ENCODE measurements at places on chromosomes 4 and X.

- no peak for DNase-seq
These were observed 15.9 kb upstream of the NOCT start for GRCh38 chr4:138999666-139000065.

GRCh38 chr4:81204571-81204970, 10.5 kb downstream of the PRKG2 start:
- DNase-seq: no peak

GRCh38 chr4:15042529-15043167, 40.4 kb downstream of the CPEB2 start:
- DNase-seq: no peak

- DNase-seq: peak; percentile 38
These were observed 67.0 kb downstream of the SEL1L3 start for GRCh38 chr4:25795566-25796454.

DNA sequence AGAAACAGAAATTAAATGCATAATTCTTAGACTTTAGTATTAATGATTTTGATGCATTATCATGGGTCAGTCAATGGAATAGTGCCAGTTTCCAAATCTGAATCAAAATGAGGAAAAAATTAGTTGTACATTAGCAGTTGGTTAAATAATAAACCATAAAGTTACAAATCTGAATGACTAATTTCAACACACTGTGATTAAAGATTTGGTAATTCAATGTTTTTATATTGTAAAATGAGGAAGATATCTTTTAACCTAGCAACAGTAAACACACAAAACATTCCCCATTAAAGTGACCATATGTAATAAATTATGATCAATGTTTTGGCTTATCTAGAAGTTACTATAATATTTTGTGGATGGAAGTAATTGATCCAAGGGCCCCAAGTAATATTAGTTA, 1.6 kb downstream of the FBXO8 start:
- no peak for DNase-seq

DNA sequence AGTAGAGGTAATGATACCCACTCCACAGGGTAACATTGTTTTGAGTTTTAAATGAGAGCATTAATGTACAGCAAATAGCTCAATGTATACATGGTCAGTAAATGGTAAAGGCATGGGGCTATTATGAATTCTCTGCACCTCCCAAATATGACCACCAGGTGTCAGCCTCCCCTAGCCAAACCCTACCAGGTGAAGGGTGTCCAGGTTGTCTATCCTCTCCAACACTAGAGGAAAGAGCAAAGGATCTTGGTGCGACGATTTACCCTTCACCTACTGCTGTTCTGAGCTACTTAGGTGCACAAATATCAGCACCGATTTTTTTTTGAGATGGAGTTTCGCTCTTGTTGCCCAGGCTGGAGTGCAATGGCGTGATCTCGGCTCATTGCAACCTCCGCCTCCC, 26.5 kb upstream of the XIAP start:
- no peak for DNase-seq

DNA sequence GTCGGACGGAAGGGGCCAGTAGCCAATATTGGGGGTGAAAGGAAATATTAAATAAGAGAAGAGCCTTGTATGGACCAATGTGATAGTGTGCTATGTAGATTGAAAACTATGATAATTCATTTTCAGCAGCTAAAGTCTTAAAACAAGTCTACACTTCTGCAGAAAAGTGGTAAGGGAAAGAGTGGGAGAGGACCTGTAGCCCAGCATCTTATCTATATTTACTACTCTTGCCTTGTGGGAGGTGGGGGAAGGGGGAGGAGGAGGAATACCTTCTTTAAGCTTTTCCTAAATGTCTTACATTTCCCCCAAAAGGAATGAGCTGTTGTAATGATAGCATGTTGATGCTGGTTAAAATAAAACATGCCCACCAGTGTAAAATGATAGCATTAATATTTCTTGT, 220.0 kb upstream of the SPRY1 start:
- no peak for DNase-seq

GRCh38 chr4:142095886-142096605, 459.7 kb downstream of the IL15 start:
- DNase-seq: no peak

DNA sequence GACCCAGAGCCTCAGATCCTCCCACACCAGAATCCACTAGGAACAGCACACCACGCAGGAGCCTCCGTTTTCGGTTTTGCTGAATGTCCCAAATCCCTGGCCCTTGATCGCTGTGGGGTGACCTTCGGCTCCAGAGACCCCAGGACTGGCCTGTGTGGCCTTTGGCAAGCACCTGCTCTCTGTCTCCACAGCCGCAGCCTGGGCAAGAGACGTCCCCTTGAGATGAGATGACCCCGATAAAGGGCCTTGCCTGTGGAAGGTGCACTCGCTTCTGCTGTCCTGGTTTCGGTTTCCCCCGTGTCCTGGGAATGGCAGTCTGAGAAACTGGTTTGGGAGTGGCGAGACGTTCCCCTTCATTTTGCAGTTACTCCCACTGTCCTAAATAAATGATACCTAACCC, 9.6 kb downstream of the PSAPL1 start:
- DNase-seq: no peak

DNA sequence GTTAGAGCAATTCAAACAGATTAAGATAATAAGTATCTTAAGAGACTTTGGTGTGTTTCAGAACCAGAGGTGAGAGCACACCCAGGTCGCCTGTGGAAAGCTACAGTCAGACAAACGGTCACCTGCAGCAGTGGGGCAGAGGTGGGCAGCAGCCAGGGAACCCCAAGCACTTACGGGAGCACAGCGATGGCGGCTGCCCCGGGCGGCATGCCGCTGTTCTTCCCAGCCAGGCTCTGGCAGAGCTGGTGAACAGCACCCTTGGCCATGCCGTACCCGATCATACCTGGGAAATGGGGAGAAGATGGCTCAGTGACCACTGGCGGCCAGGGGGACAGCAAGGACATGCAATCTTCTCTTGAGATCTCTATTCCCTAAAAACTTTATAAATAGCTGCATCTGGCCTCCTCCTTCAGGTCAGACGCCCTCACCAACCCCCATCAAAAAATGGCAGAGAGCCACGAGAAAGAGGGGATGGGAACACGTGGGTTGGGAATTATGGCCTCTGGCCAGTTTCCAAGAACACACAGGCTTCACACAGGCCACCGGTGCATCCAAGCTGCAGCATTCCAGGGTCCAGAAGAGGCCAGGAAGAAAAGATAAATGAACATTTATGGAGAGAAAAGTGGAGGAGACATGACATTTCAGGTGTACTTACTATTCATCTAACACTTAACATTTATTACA, 19.7 kb downstream of the QDPR start:
- no peak for DNase-seq

- no peak for DNase-seq
These were observed 195.1 kb upstream of the VCX start for GRCh38 chrX:7647831-7648230.

DNA sequence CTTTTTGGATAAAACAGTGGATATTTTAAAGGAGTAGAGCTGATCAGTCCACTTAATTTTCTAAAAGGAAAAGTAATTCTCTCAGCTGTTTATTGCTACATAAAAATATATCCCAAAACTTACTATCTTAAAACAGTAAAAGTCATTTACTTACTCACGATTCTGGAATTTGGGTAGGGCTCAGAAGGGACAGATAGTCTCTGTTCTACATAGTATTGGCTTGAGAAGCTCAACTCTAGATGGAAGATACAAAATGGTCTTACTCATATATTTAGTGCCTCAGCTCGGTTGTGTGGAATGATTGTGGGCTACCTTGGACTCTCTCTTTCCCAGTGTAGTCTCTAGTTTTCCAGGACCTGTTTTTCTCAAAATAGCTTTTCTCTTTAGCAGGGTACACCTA, 691.5 kb upstream of the POU3F4 start:
- no peak for DNase-seq

DNA sequence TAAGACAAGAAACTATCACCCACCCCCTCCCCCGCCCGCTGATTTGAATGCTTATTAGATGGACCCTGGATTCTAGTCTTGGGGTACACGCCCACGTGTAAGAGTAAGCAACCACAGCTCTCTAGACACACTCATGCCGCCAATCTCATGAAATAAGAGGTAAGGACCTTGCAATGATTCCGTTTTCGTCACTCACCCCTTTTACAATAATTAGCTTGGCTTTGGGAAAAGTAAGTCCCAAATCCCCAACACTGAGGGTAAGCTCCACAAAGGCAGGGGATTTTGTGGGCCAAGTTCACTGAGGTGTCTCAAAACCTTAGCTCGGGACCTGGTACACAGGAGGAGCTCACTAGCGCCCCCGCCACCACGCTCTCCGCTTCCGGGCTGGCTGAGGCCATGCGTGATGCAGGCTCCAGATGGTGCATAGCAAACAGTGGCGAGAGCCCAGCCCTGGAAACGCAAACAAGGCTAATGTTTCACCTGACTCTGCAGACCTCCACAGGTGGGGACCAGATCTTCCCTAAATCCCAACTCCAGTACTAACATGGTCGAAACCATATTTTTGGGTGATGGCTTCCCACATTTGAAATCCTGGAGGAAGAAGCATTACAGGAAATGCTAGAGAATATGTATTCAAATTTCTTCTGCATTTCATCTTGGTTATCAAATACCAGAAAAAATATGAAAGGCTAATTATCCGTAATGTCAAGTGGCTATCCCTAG, 4.1 kb downstream of the PLAC8 start:
- peak; percentile 60 for DNase-seq

DNA sequence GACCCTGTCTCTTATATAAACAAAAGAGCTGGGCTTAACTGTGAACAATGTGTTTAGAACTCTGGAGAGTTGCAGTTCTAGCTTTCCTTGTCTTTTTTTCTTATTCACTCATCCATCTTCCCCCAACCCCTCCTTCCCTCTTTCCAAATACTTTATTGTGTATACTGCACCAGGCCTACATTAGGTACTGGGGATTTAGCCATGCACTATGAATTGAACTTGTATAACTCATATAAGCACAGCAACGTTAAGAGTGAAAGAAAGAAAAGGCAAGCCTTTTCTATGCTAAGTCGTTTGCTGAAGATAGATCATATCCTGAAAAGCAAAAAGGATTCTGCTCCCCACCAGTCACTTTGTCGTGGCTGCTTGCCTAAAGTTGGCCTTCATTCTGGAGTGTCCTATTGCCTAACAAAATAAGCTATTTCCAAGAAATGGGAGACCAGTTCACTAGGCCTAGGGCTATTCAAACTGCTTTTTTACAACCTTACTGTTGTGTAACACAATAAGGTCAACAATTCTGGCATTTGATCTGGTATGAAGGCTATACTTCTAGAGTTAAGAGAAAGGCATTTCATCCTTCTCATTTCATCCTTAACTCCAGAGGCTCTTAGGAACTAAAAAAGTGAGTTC, 32.2 kb downstream of the CCNI start:
- no peak for DNase-seq

DNA sequence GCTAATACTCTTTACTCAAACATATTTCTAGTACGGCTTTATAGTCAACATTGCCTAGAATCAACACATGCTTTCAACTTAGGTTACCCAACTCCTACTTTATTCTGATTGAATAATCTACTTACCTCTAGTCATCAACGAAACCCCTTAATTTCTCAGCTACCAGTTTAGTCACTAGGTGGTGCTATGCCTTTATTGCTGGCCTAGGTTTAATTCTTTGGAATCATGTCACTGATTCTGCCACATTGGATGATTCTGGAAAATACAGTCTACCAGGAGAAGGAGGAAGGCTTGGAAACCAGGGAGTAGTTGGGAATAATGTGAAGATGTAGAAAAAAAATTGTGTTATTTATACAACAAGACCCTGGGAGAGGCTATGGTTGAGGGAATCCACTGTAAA, 167.7 kb downstream of the DCAF12L2 start:
- peak; percentile 0 for DNase-seq

DNA sequence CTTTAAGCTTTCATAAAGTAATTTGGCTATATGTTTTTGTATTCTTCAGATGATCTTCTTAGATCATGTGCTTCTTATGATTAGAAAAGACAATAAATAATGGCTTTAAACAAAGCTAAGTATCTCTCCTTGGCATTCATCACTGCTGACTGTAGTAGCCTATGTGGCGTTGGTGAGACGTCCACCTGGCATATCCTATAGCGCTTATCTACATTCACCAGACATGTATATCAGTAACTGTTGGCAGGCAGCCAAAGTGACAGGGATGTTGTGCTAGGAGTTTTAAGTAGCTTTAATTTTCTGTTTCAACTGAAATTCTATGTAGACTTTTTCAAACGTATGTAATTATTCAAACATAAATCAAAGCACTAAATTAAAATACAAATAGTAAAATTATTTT, 276.4 kb downstream of the IL15 start:
- no peak for DNase-seq

- DNase-seq: peak; percentile 12
These were observed 51.2 kb upstream of the RBMXL3 start for GRCh38 chrX:115138040-115138439.

DNA sequence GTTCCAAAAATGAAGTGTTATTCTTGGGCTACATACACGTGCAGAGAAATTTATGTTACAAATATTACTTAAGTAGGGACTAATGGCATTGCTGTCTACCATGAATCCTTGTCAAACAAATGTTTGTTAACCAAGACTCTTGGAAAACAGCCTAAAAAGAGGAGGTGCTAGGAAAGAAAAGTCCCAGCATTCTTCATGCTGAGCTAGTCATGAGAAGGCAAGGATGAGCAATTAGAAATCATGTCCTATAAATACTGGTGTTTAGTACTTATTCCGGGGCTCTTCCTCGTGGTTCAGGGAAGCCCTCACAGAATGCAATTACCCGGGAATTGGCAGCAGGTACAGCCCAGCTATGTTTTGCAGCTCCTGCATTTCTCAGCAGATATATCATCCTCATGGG, 378.1 kb upstream of the FTHL17 start:
- DNase-seq: no peak

DNA sequence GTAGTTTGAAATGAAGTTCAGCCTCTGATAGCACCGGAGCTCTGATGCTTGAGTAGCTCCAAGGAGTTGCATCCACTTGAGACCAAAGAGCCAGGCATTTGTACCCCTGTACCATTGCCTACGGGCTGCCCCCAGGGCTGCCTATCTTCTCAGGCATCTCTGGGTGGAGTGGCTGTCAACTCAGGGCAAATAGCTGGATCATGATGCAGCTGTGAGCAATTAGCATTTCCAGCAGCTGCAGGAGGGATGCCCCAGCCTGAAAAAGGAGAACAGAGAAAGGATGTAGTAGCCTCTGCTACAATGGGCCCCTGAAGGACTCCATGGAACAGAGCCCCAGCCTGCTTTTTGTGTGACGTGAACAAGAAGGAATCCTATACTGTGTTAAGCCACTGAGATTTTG, 492.6 kb downstream of the BCOR start:
- no peak for DNase-seq

- DNase-seq: peak; percentile 12
These were observed 60.9 kb downstream of the BMP15 start for GRCh38 chrX:50971395-50971794.

GRCh38 chr4:159248384-159249178, 145.7 kb downstream of the RAPGEF2 start:
- peak; percentile 77 for DNase-seq

Data from foreskin melanocyte (primary cell).